ENCODE measurements at places on chromosomes 16 and 17.

- peak; percentile 73 for DNase-seq
These were observed 172.8 kb upstream of the ZNF267 start for GRCh38 chr16:31700530-31701388.

DNA sequence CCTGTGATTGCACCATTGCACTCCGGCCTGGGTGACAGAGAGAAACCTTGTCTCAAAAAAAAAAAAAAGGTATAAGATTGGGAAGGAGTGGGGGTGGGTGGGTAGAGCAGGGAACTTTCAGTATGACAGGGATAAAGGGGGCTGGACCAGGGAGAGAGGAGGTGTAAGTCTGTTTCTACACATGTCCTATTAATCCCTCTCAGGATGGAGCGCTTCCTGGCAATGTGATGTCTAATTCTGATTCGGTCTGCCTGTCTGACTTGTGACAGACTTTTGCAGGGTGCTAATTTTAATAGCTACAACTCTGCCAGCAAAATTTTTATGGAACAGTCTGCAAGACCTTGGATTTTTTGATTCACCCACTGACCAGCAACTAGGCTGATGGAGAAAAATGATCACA is 53.8 kb upstream of the SLC25A19 start:
- no peak for DNase-seq

DNA sequence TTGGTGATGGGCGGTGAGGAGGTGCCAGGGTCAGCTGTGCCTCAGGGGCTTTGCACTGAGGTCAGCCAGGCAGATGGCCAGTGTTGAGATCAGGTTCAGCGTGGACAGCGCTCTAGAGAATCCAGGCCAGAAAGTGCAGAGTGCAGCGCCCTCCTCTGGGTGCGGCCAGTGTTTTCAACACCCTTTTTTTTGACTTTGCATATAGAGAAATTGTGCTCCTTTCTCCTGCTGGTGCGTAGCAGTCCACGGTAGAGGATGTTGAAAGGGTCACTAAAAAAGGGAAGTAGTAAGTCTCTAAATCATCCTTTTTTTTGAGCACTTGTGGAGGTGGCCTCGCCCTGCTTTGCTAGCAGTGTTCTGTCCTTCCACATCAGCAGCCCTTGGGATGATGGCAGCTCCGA is 53.9 kb downstream of the BANP start:
- peak; percentile 53 for DNase-seq

DNA sequence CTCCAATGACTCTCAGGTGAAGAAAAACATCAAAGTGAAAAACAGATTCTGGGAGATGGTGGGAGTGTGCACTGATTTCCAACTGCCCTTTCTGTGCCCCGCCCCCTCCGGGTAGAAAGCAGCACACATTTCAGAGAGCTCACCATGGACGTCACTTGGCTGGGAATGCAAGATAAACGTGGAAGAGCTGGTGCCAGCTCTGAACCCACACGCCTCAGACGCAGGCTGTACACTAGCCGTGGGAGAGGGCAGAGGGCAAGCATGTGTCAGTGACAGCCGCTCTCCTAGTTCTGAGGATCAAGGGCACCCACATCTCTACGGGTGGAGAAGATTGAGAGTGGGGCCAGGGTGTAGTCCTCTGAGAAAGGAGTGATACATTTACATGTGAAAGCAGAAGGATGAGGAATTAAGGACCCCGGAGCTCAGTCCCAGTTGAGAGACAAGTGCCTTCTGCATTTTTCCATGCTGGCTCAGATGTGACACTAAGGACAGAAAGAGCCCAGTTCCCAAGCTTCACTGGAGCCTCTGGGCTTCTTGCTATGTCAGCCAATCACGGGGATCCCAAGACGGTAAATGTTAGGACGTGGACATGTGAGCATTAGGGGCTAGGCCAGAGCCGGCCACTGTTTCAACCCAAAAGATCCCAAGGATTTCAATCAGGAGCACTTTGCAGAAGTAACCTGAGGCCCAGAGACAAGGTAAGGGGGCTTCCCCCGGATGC is 101.3 kb downstream of the ZFHX3 start:
- no peak for DNase-seq

DNA sequence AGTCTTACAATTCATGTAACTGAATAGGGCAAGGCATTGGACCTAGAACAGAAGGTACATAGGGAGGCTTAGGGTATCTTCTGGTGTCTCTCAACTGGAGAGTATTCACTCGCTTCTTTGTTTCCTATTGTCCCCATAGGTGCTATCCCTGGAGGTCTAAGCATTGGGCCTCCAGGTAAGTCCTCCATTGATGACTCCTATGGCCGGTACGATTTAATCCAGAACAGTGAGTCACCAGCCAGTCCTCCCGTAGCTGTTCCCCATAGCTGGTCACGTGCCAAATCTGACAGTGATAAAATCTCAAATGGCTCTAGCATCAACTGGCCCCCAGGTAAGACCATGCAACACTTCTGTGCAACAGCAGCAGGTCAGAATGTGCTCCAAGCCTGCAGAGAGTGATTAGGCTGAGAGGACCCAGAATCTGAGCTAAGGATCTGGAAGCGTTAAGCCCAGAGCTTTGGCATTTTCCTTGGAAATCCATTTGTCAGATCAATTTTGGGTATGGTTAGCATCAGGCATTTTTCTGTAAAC is 35.7 kb downstream of the TMC6 start:
- no peak for DNase-seq

- DNase-seq: no peak
These were observed 16.7 kb upstream of the TOB1 start for GRCh38 chr17:50882851-50883250.

- DNase-seq: no peak
These were observed 141.5 kb downstream of the ASIC2 start for GRCh38 chr17:33151565-33151964.

DNA sequence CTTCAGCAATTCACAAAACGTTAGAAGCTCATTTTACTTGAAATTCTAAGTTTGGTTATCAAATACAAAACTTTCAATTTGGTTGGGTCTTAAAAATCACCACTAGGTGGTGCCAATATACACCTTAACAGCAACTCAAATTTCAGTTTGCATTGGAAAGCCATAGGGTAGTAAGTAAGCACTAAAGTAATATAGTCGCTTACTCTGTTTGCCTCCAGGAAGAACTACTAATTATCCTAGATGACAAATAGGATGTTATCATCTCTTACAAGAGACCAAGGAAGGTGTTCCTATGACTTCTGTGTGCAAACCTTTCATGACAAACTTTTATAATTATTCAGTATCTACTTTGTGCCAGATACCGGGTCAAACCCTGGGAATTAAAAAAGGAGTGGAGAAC is 93.3 kb downstream of the MYO1D start:
- no peak for DNase-seq

GRCh38 chr17:57962279-57963148 is 7.3 kb upstream of the CUEDC1 start:
- no peak for DNase-seq

DNA sequence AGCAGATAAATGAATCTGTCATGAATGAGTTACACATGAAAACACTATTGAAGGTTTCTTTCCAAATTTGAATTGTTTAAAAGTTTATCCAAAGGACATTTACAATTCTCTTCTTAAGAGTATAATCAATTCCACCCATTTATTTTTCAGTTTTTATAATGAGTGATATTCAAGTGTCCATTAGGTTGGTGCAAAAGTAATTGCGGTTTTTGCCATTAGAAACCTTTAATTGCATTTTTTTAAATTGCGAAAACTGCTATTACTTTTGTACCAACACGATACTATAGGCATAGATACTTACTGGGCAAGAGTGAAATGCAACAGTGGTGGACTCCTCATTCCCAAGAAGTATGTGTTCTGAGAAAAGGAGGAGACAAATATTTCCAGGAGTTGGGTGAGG is 422.7 kb upstream of the MON1B start:
- DNase-seq: no peak

- DNase-seq: no peak
These were observed 66.3 kb downstream of the MRC2 start for GRCh38 chr17:62693616-62694409.

DNA sequence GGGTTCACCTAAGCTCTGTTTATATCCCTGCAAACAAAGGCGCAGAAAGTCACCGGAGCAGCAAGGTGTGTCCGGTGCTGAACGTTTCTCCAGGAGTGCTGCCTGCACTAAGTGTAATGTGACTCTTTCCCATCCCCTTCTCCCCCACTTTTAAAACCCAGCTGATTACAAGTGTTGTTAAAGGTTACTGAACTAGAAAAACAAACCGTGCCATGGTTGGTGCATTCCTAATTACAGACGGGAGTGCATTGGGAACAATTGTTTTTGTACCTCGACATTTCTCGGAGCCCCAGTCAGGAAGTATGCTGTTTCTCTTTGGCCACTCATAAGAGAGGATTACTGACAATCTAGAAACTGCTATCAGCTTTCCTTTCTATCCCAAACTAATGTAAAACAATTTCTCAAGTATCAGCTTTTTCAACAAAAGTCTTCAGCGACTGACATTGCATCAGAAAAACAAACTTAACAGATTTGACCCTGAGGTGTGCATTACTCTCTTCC is 441.0 kb upstream of the SALL1 start:
- DNase-seq: no peak

- DNase-seq: no peak
These were observed 35.8 kb downstream of the MSI2 start for GRCh38 chr17:57292091-57292490.

DNA sequence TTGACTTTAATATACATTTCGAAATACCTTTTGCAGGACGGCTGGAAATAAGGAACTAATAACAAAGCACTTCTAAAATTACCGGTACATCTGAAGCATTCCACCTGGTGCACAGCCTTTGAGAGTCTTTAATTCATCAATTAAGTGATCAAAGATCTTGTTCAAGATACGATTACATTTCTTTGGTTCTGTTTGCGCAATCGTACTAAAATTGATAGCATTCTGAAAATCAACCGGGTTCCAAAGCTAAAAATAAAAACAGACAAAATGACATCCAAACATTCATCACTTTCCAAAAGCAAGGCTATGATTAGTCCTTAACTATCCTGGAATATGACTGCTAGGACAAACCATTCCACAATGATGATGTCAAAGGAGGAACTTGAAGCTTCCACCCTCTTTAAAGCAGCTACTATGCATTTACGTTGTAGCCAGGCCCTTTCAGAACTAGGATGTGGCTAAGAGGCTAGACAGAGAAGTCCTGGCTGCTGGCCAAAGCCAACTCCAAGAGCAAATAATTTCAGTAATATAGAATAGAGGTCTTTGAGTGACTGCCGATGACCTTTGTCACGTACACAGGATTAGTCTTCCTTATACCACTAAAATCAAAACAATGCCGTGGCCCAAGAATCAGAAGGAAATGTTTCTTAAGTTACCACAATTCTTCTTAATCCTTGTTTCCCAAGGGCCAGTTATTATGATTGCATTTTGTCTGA is 299.8 kb upstream of the PSMD7 start:
- DNase-seq: no peak

DNA sequence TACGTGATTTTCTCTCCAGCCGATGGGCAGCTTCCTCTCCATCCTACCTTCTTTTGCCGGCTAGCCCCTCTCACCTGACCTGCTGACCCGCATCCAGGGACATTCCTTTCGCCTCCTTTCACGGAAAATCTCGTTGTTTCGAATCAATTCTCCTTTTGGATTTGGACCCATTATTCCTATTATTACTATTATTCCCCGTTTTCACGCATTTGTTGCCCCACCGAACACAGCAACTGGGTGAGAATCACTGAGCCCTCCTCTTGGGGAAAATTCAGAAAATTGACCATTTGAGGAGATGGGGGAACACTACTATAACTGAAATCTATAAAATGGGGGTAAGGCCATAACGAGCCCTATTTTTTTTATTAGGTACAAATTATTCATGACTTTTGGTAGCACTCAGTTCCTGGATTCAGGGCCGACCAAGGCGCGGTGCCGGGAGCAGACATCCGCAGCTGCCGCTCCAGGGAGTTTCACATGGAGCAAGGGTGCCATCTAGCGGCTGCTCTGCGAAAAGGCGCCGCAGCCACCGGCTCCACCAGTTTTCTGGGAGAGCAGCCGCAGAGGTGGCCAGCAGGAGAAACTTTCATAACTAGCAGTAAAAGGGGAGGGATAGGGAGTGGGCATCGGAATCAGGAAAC is 3.3 kb upstream of the HOXB8 start:
- DNase-seq: peak; percentile 95

- no peak for DNase-seq
These were observed 5.1 kb downstream of the C1QTNF8 start for GRCh38 chr16:1090620-1091587.

GRCh38 chr17:4152471-4152870 is 9.5 kb downstream of the CYB5D2 start:
- no peak for DNase-seq

GRCh38 chr16:82456683-82457082 is 170.1 kb upstream of the CDH13 start:
- peak; percentile 77 for DNase-seq

DNA sequence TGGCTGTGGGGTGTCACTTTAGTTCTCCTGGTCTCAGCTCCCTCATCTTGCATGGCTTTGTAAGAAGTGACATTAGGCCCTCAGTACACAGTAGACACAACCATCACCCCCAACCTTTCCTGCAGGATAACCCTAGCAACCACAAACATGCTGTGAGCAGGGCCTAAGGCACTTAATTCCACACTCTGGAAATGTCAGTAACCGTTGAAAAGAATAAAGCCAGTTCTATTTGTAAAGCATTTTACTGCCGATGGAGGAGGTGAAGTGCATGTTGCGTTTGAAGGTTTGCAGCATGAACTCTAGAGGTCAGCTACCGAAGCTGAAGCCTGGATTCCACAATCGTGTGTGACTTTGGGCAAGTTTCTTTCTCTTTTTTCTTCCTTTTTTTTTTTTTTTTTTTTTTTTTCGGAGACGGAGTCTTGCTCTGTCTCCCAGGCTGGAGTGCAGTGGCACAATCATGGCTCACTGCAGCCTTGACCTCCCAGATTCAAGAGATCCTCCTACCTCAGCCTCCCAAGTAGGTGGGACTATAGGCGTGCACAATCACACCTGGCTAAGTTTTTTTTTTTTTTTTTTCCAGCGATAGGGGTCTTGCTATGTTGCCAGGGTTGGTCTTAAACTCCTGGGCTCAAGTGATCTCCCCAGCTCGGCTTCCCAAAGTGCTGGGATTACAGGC is 26.1 kb upstream of the TOB1 start:
- DNase-seq: no peak

GRCh38 chr17:33712120-33712519 is 419.0 kb upstream of the ASIC2 start:
- DNase-seq: no peak

GRCh38 chr17:72691586-72691985 is 400.9 kb downstream of the SLC39A11 start:
- DNase-seq: no peak

DNA sequence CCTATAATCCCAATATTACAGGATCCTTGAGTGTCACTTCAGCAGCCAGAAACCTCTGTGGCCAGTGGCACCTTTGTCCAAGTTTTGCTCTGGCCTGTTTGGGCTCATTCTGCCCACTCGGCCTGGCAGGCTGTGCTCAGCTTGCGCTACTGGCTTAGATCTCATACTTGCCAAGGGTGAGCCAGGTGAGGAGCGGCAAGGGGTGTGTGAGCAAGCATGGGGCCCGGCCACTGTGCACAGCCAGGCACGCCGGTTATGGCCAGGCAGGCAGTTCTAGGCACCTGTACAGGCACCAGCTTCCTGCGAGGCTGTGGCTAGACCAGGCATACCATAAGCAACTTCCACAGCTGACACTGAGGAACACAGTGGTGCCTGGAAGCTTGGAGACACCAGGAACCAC is 16.9 kb upstream of the USP22 start:
- DNase-seq: no peak

GRCh38 chr17:77442976-77443747 is 302.4 kb downstream of the SEC14L1 start:
- DNase-seq: no peak
